ENCODE measurements at places on chromosomes 5 and 9. TPM values are rescaled to one million over a fixed set of nuclear protein-coding genes. Genes with fewer than 3 reads are reported as not detected.

Gene NDOR1
- total RNA-seq, result 31.6 TPM

- no peak for DNase-seq
- H3K27me3 ChIP-seq, result no peaks in the 10 kb centered on the region
- H3K4me3 ChIP-seq, result no peak overlapping the region
Observed at GRCh38 chr5:124289641-124290311, 456.7 kb downstream of the ZNF608 start.

DNA sequence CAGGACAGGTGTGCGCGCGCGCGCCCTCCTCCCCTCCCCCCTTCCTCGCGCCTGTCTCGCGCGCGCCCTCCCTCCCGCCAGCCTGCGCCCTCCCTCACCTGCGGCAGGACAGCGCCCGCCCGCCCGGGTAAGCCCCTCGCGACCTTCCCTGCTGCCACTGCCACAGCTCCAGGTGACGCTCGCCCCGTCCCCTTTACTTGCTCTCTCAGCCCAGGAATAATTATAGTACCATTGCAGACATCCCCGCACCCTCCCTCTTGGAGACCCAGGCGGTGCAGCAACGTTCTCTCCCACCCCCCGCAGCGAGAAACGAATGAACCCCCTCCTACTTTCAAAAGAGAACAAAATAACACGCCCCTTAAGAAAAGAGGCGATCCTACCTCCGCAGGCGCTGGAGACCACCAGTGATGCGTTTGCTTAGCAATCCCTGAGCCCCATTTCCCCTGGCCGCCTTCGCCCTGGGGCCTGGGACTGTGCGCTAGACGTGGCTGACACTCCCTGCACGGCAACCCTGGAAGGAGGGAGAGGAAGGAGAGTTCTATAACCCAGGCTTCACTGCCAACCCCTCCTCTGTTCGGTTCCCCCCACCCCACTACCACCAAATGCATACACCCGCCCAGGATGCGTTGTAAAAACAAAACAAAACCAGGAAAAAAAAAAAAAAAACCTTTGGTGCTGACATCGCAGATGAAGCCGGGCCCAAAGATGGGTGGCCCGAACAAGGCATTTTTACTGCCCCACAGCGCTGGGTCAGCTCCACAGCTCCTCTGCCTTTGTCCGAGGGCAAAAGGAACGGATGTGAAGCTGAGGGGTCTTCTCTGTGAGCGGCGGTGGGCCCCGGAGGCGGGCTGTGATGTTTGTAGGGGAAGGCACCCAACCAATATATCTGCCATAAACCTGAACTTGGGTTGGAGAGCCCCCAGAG is 5.6 kb upstream of the PURA start:
- peaks cover 7% of the 10 kb centered on the region for H3K4me1 ChIP-seq
- no peaks in the 10 kb centered on the region for H3K36me3 ChIP-seq
- H3K27ac ChIP-seq, result peak overlapping the region; percentile 65
- H3K4me3 ChIP-seq, result peak overlapping the region; percentile 80
- DNase-seq, result peak; percentile 39

Gene RLN2
- not detected for total RNA-seq

GRCh38 chr9:111825468-111826145 is 30.9 kb upstream of the SHOC1 start:
- H3K4me1 ChIP-seq, result peaks cover 2% of the 10 kb centered on the region
- no peak overlapping the region for H3K4me3 ChIP-seq
- DNase-seq, result no peak
- H3K27me3 ChIP-seq, result peaks cover 2% of the 10 kb centered on the region
- H3K36me3 ChIP-seq, result no peaks in the 10 kb centered on the region

GRCh38 chr9:33106827-33107621 is 30.6 kb upstream of the SMU1 start:
- H3K4me3 ChIP-seq, result no peak overlapping the region
- H3K27me3 ChIP-seq, result peaks cover 2% of the 10 kb centered on the region
- no peak for DNase-seq
- H3K4me1 ChIP-seq, result peaks cover 2% of the 10 kb centered on the region

DNA sequence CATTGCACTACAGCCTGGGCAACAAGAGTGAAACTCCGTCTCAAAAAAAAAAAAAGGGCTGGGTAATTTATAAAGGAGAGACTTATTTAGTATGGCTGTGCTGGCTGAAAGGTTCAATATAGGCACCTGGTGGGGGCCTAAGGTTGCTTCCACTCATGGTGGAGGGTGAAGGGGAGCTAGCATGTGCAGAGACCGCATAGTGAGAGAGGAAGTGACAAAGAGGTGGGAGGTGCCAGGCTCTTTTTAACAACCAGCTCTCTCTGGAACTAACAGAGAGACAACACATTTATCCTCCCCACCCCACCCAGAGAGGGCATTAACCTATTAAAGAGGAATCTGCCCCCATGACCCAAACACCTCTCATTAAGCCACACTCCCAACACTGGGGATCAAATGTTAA is 28.9 kb upstream of the SERINC5 start:
- no peak overlapping the region for H3K27ac ChIP-seq
- no peaks in the 10 kb centered on the region for H3K27me3 ChIP-seq
- DNase-seq, result no peak
- no peak overlapping the region for H3K4me3 ChIP-seq
- no peaks in the 10 kb centered on the region for H3K36me3 ChIP-seq

GRCh38 chr5:115402822-115403577 is 106.5 kb upstream of the CCDC112 start:
- no peak overlapping the region for H3K27ac ChIP-seq
- no peaks in the 10 kb centered on the region for H3K36me3 ChIP-seq
- no peaks in the 10 kb centered on the region for H3K4me1 ChIP-seq
- no peak overlapping the region for H3K4me3 ChIP-seq
- peaks cover 1% of the 10 kb centered on the region for H3K27me3 ChIP-seq
- DNase-seq, result no peak

DNA sequence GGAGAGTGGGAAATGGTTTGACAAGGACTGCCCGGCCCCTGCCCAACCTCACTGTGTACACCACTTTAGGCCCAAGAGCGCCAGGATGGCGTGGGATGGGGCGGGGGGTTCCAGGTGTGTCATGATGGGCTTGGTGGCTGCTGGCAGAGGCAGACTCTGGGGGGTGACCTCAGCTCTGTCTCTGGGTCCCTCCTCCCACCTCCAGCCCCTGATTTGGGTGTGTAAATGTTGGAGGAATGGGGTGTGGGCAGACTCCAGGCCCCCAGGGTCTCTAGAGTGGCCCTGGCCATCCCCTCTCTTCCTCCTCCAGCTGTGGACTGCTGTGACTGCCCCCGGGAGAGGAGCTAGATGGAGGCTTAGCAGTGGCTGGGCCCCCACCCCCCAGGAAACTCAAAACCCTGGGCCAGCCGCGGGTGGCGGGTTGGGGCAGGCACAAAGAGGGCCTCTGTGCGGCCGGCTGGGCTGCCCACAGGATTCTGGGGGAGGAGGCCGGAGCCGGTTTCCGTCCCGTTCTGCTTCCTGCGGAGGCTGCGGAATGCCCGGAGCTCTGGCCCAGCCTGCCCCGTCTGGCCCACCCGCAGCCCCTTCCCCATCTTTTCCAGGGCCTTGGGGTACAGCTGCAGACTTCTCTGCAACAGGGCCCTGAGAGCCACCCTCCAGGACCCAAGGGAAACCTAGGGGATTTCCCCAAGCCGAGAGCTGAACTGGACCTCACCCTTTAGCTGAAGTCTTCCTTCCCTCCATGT is 23.1 kb downstream of the CXXC5 start:
- no peak overlapping the region for H3K27ac ChIP-seq
- no peaks in the 10 kb centered on the region for H3K36me3 ChIP-seq
- H3K27me3 ChIP-seq, result peaks cover 7% of the 10 kb centered on the region
- no peak for DNase-seq
- H3K4me1 ChIP-seq, result peaks cover 45% of the 10 kb centered on the region

DNA sequence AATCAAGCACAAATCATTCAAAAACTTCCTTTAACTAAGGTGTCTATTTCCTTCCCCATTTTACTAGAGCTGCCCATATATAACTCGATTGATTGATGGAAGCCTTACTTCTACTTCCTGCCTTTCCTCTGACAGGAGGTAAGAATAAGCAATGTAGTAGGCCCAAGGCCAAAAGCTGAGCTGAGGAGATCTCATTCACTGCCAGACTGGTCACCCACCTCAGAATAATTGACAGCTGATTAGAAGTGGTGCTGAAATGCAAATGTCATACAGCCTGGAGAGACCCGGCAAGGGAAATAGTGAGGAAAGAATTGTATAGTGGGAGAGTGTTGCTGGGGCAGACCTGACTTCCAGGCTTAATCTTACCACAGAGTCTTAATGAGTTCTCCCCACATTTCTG is 239.9 kb downstream of the SAXO1 start:
- no peak for DNase-seq
- no peaks in the 10 kb centered on the region for H3K4me1 ChIP-seq
- H3K4me3 ChIP-seq, result no peak overlapping the region
- no peaks in the 10 kb centered on the region for H3K27me3 ChIP-seq

Gene FKBP15
- 18.2 TPM for total RNA-seq

DNA sequence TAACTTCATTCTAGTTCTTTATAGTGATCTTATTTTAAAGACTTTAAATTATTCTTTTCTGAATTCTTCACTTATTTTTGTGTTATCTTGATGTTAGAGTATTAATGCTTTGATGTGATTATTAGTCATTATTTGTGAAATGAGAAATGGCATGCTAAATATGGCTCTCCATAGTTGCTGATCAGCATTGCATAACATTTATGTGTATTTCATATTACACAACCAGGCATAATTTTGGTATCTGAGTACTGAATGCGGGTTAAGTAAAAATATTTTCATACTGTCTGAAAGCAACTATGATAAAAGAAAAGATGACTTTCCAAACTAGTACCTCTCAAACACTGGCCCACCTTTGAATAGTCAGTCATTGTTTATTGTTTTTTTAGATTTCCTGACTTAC is 41.1 kb upstream of the CCNH start:
- H3K27ac ChIP-seq, result no peak overlapping the region
- no peaks in the 10 kb centered on the region for H3K27me3 ChIP-seq
- H3K36me3 ChIP-seq, result no peaks in the 10 kb centered on the region
- DNase-seq, result no peak
- no peaks in the 10 kb centered on the region for H3K4me1 ChIP-seq

Gene CARD9
- 4.1 TPM for total RNA-seq

Gene ANKRD55
- total RNA-seq, result not detected

- peaks cover 3% of the 10 kb centered on the region for H3K27me3 ChIP-seq
- H3K27ac ChIP-seq, result no peak overlapping the region
- H3K4me3 ChIP-seq, result no peak overlapping the region
- no peaks in the 10 kb centered on the region for H3K36me3 ChIP-seq
Observed at GRCh38 chr9:91711755-91712601, 238.1 kb downstream of the ROR2 start.

- no peaks in the 10 kb centered on the region for H3K27me3 ChIP-seq
- no peak overlapping the region for H3K4me3 ChIP-seq
- H3K4me1 ChIP-seq, result peaks cover 5% of the 10 kb centered on the region
- DNase-seq, result no peak
- no peaks in the 10 kb centered on the region for H3K36me3 ChIP-seq
Observed at GRCh38 chr5:119789406-119790117, 160.2 kb downstream of the FAM170A start.

DNA sequence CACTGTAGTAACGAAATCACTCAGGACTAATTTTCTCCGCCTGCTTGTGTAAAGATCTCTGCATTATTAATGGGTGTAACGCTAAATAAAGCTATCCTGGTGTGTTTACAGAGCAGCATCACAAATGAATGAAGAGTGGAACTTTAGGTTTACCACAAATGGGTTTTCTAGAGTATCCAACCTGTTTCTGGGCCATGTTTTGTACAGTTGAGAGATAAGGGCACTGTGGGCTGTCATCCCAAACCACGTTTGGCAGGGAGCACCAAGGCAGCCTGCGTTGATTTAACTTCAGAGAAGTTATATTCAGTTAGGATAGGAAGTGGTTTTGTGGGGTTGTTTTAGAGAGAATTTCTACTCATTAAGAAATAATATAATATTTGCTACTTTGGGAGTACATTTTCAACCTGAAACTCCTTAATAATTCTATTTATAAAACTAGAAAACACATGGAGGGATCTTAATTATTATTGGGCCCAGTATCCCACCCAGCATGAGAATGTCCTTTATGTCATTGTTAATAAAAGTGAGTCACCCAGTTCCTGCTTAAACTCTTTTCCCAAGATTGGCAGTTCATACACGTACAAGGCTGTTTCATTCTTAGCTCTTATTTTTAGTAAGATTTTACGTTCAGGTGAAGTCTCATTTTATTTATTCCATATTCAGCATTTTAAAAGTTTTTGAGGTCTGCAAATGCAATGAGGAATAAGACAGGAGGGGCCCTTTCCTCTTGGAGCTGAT is 8.0 kb downstream of the KCNN2 start:
- no peak overlapping the region for H3K4me3 ChIP-seq
- no peaks in the 10 kb centered on the region for H3K36me3 ChIP-seq
- DNase-seq, result no peak
- H3K27ac ChIP-seq, result no peak overlapping the region

GRCh38 chr5:109826-110225 is 17.9 kb downstream of the PLEKHG4B start:
- DNase-seq, result no peak
- H3K4me1 ChIP-seq, result peaks cover 39% of the 10 kb centered on the region
- peaks cover 25% of the 10 kb centered on the region for H3K27me3 ChIP-seq
- peak overlapping the region; percentile 46 for H3K27ac ChIP-seq
- H3K4me3 ChIP-seq, result no peak overlapping the region

DNA sequence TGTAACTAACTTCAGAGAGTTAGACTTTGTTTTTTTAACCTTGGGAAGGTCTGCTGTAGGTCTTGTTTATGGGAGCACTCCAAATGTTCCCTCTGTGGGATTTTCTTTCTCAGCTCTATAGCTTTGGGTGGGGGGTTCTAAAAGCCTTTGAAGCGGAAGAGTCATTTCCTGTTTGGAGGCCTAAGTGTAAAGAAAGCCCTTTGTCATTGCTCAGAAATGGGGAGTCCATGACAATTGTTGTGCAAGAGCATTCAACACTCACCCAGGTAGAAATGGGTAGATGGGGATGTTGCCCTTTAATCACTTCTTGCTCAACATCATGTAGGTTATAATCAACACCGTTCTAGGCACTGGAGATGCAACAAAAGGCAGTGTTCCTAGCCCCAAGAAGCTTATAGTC is 30.3 kb upstream of the MAST4 start:
- no peaks in the 10 kb centered on the region for H3K27me3 ChIP-seq
- H3K4me1 ChIP-seq, result no peaks in the 10 kb centered on the region
- no peak for DNase-seq
- no peak overlapping the region for H3K4me3 ChIP-seq

Gene GARNL3
- 14.7 TPM for total RNA-seq

- no peaks in the 10 kb centered on the region for H3K36me3 ChIP-seq
- no peaks in the 10 kb centered on the region for H3K4me1 ChIP-seq
- no peak for DNase-seq
- H3K27ac ChIP-seq, result no peak overlapping the region
- peaks cover 14% of the 10 kb centered on the region for H3K27me3 ChIP-seq
Observed at GRCh38 chr9:1057910-1058309, 7.8 kb downstream of the DMRT2 start.

DNA sequence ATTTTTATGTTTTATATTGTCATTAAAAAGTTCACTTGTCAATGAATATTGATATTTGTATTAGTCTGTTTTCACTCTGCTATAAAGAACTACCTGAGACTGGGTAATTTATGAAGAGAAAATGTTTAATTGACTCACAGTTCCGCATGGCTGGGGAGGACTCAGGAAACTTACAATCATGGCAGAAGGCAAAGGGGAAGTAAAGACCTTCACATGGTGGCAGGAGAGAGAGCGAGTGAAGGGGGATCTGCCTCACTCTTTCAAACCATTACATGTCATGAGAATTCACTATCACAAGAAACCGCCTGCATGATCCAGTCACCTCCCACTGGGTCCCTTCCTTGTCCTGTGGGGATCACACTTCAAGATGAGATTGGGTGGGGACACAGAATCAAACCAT is 27.4 kb downstream of the SRD5A1 start:
- H3K36me3 ChIP-seq, result peaks cover 29% of the 10 kb centered on the region
- no peaks in the 10 kb centered on the region for H3K27me3 ChIP-seq

Data from glutamatergic neuron (in vitro differentiated cells).